ENCODE measurements at places on chromosomes 2 and 18. TPM values are rescaled to one million over a fixed set of nuclear protein-coding genes. Genes with fewer than 3 reads are reported as not detected.

GRCh38 chr2:55585451-55586080, 31.9 kb downstream of the PPP4R3B start:
- peak; percentile 39 for DNase-seq

DNA sequence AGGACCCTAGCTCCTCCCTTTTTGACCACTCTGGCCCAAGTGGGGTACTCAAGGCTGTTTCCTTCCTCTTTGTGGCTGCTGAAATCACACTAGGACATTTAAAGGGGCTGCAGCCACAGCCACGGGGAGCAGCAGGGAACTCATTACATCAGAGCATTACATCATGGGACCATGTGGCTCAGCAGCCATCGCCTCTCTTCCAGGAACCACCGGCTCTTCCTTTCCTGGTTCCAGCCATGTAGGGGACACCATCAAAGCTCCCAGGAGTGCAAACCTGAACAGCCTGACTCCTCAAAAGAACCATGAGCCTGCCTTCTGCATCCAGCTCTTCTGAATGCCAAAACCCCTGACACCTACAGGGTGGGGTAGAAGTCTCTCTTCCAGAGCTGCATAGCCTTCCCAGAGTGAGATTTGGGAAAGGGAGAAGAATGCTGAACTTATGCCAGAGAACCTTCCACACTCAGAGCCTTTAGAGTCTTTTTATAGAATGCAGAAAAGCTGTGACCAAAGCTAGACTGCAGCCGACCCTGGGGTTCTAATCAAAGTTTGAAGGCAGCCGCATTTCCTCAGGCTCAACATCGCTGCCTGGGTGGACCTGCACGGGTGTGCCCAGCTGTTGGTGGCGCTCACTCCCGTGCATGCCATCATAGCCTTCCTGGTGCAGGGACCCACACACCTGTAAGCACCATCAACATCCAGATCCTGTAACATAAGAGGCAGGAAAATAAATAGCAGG, 121.7 kb downstream of the KLHL29 start:
- no peak for DNase-seq

The SLC9A2 gene
- polyA plus RNA-seq = not detected

The POTEF gene
- not detected for polyA plus RNA-seq

- no peak for DNase-seq
These were observed 26.5 kb downstream of the TMEM182 start for GRCh38 chr2:102788216-102788884.

GRCh38 chr2:238848691-238848975, 748 bp downstream of the TWIST2 start:
- no peak for DNase-seq

GRCh38 chr2:3311601-3312000, 66.0 kb downstream of the EIPR1 start:
- no peak for DNase-seq

- DNase-seq = no peak
These were observed 1.2 kb upstream of the HAAO start for GRCh38 chr2:42793334-42794270.

DNA sequence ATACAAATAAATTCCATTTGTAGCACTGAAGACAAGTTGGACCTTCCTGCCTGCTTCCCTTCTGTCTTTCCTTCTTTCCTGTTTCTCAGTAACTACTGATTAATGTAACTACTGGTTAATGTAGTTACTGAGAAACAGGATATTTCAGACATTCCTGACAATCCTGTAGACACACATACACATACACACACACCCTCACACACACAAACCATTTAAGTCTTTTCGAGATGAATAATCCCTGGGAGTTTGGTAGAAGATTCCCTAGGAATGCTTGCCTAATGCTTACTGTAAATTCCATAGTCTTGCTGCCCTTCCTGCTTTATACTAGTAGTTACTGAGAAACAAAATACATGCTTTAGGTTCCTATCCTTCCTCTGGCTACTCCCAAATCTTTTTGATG, 83.9 kb downstream of the PIK3C3 start:
- peak; percentile 89 for DNase-seq
